Foreskin keratinocyte (primary cell): ENCODE measurements at places on chromosomes 13 and 19. TPM values are rescaled to one million over a fixed set of nuclear protein-coding genes. Genes with fewer than 3 reads are reported as not detected.

- DNase-seq: no peak
These were observed 109.5 kb downstream of the TBC1D4 start for GRCh38 chr13:75372517-75372916.

GRCh38 chr13:45231722-45232121 is 30.9 kb upstream of the KCTD4 start:
- DNase-seq: no peak

KLK15 gene
- total RNA-seq: not detected in 2 replicates

DNA sequence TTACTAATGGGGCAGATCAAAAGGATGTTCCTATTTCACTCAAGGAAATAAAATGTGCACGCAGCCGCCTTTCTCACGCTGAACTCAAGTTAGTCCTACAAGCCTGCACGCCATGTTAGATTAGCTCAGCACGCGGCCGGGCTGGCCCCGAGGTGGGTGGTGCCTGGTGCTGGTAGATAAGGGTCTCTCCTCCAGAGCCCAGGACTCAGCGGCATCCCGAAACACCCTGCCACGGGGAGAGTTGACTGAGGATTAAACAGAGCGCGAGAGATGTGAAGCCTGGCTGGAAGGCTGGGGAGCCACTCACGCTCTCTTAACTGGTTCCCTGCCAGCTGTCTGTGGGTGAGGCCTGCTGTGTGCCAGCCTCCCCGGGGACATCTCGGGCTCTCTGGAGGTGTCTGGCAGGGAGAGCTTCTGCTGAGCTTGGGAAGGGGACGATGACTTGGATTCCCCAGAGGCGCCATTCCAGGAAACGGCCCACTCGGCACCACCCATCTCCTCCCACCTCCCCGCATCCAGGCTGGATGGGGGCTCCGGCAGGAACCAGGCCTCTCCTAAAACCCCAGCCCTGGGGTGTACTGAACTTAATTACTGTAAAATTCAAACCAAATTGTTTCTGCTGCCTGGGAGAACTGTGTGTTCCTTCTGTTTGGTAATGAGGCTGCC is 122.2 kb downstream of the KDM4B start:
- no peak for DNase-seq

- no peak for DNase-seq
These were observed 65.1 kb downstream of the KCNRG start for GRCh38 chr13:50080203-50080910.

DNA sequence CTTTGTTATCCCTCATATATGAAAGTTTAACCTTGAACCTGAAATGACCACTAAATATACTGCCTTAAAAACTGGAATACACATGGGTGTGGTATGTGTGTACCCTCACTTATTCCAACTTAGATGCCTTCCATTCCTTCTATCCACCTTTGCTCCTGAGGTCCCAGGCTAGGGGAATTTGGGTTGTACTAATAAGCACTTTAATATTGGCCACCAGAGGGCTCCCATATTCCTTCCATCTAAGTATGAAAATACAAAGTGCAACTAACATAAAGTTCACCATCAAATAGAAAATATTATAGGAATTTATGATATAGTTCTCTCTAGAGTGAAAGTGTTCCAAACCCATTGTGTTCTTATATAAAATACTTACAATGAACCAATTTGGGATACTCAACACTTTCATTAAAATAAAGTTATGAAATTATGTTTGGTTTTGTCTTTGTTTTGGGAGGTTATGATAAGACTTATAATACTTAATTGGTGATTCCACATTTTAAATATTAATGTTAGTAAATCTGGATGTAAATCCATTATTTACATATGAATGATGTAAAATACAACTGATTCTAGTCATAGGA is 62.3 kb downstream of the ITGBL1 start:
- no peak for DNase-seq

SLC10A2 gene
- total RNA-seq: 0.39 and 0.95 TPM in 2 replicates

DNA sequence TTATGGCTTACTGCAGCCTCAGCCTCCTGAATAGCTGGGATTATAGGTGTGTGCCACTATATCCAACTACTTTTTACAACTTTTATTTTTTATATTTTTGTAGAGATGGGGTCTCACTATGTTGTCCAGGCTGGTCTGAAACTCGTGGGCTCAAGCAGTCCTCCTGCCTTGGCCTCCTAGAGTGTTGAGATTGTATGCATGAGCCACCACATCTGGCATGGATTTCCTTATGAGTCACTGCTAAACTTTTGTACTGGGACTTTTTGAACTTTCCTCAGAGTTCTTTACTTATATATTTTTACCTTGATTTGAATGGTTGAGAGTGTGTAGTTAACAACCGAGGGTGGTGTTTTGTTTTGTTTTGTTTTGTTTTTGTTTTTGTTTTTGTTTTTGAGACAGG is 33.4 kb downstream of the DNAJC3 start:
- peak; percentile 31 for DNase-seq

CYP2B6 gene
- not detected in 2 replicates for total RNA-seq
